ENCODE measurements at places on chromosomes 7 and 10. TPM values are rescaled to one million over a fixed set of nuclear protein-coding genes. Genes with fewer than 3 reads are reported as not detected.
A peak's percentile ranks its signal among the peaks of the same experiment; 100 is the strongest.

- DNase-seq: no peak
Observed at GRCh38 chr7:79933144-79933543, 201.5 kb upstream of the GNAI1 start.

DNA sequence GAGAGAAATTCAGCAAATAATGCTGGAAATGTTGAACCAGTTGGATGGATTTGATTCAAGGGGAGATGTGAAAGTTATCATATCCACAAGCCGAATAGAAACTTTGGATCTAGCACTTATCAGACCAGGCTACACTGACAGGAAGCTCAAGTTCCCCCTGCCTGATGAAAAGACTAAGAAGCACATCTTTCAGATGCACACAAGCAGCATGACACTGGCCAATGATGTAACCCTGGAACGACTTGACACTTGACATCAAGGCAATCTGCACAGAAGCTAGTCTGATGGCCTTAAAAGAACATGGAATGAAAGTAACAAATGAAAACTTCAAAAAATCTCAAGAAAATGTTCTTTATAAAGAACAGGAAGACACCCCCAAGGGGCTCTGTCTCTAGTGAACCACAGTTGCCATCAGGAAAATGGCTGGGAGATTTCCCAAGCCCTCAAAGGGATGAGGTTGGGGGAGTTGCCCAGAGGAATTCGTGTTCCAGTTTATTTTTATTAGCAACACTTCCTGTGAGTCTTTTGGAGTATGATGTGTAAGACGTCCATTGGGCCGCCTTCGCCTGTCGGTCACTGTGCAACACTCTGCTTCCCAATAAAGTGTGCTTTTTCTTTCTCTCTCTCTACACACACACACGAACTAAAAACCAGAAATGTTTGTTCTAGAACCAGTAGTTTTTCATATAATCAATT lies 200.0 kb downstream of the HIBADH start:
- DNase-seq: no peak

TFPI2 gene
- total RNA-seq: 152 TPM

LRIT1 gene
- not detected for total RNA-seq

DNA sequence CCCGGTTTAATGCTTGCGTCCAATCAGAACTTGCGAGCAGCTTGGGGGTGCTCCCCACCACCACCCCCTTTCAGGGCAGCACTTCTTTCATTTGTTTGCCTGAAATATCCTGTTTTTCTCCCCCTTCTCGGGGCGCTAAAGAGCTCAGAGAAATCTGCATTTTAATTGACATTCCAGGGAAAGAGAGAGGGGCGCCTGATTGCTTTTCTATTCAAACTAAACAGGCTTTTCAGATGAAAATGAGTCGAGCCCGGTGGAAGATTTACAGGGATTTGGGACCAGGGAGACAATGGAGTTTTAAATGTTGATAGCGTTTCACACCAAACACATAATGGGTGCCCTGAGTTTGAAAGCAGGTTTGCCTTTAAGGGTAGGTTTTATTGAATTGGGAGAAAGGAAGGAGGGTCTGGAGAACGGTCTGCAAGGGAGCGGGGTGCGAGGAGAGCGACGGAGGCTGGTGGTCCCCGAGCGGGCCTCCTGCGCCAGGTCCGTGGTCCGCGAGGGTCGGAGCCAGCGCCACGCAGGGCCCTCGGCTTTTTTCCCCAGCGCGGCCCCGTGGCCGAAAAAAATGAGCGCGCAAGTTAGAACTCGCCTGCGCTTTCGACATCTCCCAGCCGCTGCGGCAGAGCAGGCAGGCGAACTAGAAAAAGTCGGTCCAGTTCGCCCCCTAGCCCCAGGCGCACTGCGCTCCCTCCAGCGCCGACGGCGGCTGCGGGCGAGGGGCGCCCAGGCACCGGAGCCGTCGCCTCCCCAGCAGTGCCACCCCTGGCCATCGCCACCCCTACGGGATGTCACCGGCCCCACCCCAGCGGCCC lies 1.3 kb downstream of the FGFR2 start:
- no peak for DNase-seq

GRCh38 chr10:96991313-96991841 lies 159.3 kb downstream of the LCOR start:
- DNase-seq: no peak

DNA sequence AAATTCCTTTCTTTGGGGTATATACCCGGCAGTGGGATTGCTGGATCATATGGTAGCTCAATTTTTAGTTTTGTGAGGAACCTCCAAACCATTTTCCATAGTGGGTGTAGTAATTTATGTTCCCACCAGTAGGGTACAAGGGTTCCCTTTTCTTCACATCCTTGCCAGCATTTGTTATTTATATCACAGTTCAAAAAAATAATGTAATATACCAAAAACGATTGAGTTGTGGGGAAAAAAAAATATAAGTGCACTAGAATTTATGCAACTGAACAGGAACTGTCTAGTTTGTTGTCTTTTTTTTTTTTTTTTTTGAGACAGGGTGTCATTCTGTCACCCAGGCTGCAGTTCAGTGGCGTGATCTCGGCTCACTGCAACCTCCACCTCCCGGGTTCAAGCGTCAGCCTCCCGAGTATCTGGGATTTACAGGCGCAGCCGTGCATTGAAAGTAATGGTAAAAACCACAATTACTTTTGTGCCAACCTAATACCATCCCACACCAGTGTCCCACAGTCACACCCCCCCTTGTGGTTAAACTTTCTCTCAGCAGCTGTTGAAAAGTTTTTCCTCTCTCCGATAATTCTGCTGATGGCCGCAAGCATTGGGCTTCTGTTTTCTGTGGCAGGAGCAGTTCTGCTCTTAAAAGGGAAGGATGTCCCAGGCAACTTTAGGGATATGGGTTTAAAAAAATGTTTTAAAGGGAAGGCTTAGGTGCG lies 6.8 kb upstream of the LAT2 start:
- peak; percentile 73 for DNase-seq

DNA sequence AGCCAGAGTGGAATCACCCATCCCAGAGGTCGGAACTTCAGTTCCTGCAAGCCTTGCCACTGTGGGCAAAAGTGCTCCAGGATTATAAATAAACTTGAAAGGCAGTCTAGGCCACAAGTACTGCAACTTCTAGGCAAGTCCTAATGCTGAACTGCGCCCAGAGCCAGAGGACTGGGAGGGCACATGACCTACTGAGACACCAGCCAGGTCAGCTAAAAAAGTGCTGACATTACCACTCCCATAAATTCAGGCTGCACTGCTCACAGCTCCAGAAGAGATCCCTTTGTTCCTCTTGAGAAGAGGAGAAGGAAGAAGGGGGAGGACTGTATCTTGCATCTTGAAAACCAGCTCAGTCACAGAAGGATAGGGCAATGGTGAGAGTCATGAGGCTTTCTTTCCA lies 1084.1 kb upstream of the PHF14 start:
- DNase-seq: no peak

- no peak for DNase-seq
Observed at GRCh38 chr10:91796331-91797047, 1.7 kb upstream of the TNKS2 start.

CYCS gene
- 25.5 TPM for total RNA-seq

DNA sequence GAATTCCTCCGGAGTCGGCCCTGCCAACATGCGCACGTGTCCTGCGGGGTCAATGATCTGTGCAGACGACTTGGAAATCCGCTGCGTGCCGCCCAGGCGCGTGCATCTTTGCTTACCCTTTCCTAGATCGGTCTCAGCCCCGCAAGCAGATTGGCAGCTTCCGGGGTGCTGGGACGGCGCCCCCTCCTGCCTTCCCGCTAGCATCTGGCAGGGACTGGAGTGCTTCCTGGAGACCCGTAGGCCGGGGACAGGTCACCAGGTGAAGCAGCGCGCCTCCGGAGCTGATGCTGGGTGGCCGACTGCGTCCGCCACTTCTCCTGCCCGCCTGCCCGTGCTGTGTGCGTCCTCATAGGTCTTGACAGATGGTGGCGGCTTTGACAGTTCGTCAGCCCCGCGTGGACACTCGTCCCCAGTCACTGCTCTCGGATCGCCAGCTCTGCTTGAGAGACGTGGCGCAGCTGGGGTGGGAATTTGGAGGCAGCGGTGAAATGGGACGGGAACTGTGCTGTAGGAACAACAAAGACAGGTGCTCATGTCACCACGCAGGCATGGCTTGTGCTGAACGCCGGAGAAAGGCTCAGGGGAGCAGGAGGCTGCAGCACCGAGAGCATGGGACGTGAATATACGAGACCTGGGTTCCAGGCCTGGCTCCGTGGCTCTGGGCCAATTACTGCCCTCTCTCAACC lies 21.9 kb upstream of the KCNK18 start:
- peak; percentile 11 for DNase-seq

GRCh38 chr7:134512271-134512670 lies 15.1 kb upstream of the AKR1B10 start:
- no peak for DNase-seq

GIMAP1 gene
- 28.2 TPM for total RNA-seq

DNA sequence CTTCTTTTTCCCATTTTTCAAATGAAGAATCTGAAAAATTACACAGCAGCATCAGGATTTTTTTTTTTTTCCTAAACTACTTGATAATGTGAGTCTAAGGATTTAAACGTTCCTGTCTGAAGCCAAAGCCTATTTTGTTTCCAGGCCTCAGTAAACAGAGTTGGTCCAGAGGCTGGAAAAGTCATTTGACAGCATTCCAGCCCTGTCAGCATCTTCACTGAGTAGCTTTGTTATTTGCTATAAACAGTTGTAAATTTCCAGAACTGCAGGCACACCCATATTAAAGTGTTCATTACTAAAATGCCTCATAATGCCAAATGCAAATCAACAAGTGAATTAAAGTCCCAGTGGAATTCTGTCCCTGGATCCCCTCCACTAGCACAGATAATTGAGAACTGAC lies 35.5 kb upstream of the KMT2E start:
- no peak for DNase-seq

SSC4D gene
- total RNA-seq: 0.98 TPM

DNA sequence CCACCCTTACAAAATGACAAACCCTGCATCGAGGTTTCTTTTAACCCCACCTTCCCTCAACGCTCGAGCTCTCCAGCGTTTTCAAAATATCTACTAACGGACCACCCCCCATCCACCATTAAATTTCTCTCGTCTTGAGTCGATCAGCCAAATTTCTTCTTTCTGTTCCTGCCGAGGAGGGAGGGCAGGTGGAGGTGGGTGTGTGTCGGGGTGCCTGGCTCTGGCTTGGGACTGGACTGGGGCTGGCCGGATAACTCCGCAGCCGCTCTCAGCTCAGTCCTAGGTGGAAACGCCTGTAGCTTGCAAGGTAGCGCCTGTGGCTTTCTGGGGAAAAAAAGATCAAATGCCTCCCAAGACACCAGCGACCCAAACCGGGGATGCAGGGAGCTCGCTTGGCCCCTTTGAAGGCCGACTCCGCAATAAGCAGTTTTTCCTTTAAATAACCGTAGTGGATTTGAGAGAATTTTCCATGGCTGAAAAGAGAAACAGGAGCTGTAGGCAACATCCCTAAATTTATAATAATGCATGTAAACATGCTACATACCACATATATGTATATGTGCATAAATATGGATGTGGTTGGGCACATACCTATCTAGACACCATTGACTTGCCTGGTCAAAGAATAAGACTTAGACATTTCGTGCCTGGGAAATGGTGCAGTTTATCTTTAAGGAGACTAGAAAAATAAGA lies 1.9 kb upstream of the TMEM178B start:
- DNase-seq: no peak

- no peak for DNase-seq
Observed at GRCh38 chr10:66827353-66827752, 98.5 kb upstream of the LRRTM3 start.

GBX1 gene
- total RNA-seq: not detected
